Pancreas (tissue), 10 donors: ENCODE measurements at places on chromosomes 3 and 15. TPM values are rescaled to one million over a fixed set of nuclear protein-coding genes. Genes with fewer than 3 reads are reported as not detected.

HGD gene
- 27.7 TPM for total RNA-seq

PYGO1 gene
- 2.3 TPM for total RNA-seq

MCTP2 gene
- 16.3 TPM for total RNA-seq

PHC3 gene
- total RNA-seq, result 28.5 TPM

MLF1 gene
- 3.8 TPM for total RNA-seq

DNA sequence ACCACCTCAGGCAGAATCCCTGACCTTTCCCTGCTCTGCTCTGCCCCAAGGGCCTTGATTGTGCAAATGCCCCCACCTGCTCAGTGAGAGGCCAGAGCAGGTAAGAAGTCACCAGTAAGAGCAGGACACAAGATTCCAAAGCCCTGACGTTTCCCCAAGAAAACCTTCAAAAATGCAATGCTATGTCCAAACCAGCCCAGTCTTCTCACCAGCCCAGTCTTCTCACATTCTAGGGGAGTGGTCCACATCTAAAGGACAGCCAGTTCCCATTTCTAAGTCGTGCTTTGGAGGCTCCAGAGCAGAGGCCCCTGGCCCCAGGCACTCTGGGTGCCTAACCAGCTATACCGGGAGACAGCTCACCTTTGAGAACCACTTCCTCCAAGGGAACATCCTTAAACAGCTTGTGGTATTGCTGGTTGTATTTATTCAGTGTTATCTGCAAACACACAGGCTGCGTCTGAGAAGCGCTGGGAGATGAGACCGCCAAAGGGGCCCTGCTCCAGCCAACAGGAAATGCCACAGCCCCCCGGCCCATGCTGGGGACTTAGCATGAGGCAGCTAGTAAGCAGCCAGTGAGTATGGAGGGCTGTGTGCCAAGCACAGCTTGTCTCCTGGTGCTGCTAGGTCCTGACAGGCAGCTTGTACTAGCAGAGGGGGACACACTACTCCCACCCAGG lies 29.3 kb downstream of the GRAMD2A start:
- H3K27ac ChIP-seq, result no peak overlapping the region
- no peaks in the 10 kb centered on the region for H3K4me1 ChIP-seq
- H3K27me3 ChIP-seq, result no peaks in the 10 kb centered on the region
- no peak for DNase-seq
- H3K4me3 ChIP-seq, result no peak overlapping the region

GRCh38 chr15:77311020-77311419 lies 108.9 kb downstream of the PEAK1 start:
- H3K4me3 ChIP-seq, result no peak overlapping the region
- H3K27ac ChIP-seq, result no peak overlapping the region
- H3K27me3 ChIP-seq, result no peaks in the 10 kb centered on the region
- no peak for DNase-seq
- H3K4me1 ChIP-seq, result no peaks in the 10 kb centered on the region

DNA sequence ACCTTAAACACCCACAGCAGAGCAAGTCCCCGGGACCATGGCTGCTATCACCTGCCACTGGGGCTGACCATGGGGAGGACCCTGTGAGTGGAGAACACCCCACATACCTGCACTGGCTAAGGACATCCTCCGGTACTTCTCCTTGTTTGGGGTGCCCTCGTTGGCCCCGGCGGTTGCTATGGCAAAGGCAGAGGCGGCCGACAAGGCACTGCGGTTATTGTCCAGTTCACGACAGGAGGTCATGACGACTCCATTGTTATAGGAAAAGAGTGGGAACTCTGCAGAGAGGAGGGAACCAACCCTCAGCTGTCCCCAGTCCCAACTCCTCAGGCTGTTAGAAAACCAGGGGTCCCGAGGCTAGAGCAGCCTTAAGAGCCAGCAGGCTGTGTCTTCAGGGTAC lies 54.8 kb upstream of the CTSH start:
- H3K4me1 ChIP-seq, result no peaks in the 10 kb centered on the region
- no peaks in the 10 kb centered on the region for H3K36me3 ChIP-seq
- no peaks in the 10 kb centered on the region for H3K27me3 ChIP-seq
- no peak for DNase-seq

- no peaks in the 10 kb centered on the region for H3K27me3 ChIP-seq
- H3K27ac ChIP-seq, result no peak overlapping the region
- H3K4me1 ChIP-seq, result no peaks in the 10 kb centered on the region
- H3K4me3 ChIP-seq, result no peak overlapping the region
- DNase-seq, result peak; percentile 46
- H3K36me3 ChIP-seq, result no peaks in the 10 kb centered on the region
These were observed 6.3 kb upstream of the CDC25A start for GRCh38 chr3:48194446-48195071.

- DNase-seq, result no peak
- H3K4me1 ChIP-seq, result peaks cover 5% of the 10 kb centered on the region
- no peak overlapping the region for H3K4me3 ChIP-seq
- H3K27ac ChIP-seq, result no peak overlapping the region
These were observed 57.0 kb upstream of the NR2E3 start for GRCh38 chr15:71753346-71753745.

DNA sequence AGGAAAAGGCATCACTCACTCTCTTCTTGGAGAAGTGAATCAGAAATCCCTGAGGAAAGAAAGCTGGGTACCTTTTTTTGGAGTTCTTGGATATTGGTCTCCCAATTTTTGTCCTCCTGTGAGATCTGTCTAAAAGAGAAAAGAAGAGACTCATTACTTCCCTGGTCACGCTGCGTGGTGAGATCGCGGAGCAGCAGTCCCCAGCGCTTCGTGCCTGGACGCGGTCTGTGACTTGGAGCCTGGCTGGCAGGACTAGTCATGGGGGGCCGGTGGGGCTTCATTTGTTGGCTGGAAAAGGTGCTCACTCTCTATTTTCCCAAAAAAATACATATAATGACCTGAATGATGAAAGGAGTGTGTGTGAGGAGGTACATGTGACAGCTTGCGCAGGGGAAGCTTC lies 144.0 kb downstream of the OCA2 start:
- H3K4me3 ChIP-seq, result no peak overlapping the region
- H3K27ac ChIP-seq, result no peak overlapping the region
- no peaks in the 10 kb centered on the region for H3K27me3 ChIP-seq
- no peaks in the 10 kb centered on the region for H3K36me3 ChIP-seq
- DNase-seq, result no peak

GRCh38 chr15:37773111-37773860 lies 161.2 kb upstream of the TMCO5A start:
- no peak overlapping the region for H3K27ac ChIP-seq
- H3K27me3 ChIP-seq, result no peaks in the 10 kb centered on the region
- H3K36me3 ChIP-seq, result no peaks in the 10 kb centered on the region
- H3K4me3 ChIP-seq, result no peak overlapping the region
- no peaks in the 10 kb centered on the region for H3K4me1 ChIP-seq
- no peak for DNase-seq

DNA sequence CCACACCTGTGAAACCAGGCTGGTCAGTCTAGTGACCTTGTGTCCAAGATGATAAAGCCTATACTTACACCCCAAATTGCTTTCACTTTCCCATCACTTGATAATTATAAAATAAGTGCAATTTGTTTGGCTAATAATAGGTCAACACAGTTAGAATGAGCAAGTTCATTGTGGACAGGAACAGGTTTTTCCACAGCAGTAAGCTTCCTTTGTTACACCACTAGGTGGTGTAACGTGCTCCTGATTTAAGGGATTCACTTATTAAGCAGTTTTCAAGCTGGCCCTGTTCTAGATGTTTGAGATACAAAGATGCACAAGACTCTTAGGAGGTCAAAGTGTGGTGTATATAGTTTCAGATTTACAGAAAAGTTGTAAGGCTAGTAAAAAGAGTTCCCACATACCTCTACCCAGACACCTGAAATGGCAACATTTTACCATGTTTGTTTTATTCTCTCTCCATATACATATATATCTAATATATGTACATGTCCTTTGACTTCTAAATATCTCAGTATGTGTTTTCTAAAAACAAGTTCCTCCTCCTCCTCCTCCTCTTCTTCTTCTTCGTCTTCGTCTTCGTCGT lies 6.8 kb upstream of the MFSD1 start:
- H3K36me3 ChIP-seq, result no peaks in the 10 kb centered on the region
- H3K27ac ChIP-seq, result no peak overlapping the region
- H3K4me3 ChIP-seq, result no peak overlapping the region
- H3K4me1 ChIP-seq, result no peaks in the 10 kb centered on the region
- no peaks in the 10 kb centered on the region for H3K27me3 ChIP-seq
- no peak for DNase-seq

GRCh38 chr3:100776746-100777145 lies 67.5 kb downstream of the TFG start:
- H3K27me3 ChIP-seq, result no peaks in the 10 kb centered on the region
- H3K4me1 ChIP-seq, result no peaks in the 10 kb centered on the region
- H3K36me3 ChIP-seq, result no peaks in the 10 kb centered on the region
- H3K27ac ChIP-seq, result no peak overlapping the region
- no peak overlapping the region for H3K4me3 ChIP-seq

DNA sequence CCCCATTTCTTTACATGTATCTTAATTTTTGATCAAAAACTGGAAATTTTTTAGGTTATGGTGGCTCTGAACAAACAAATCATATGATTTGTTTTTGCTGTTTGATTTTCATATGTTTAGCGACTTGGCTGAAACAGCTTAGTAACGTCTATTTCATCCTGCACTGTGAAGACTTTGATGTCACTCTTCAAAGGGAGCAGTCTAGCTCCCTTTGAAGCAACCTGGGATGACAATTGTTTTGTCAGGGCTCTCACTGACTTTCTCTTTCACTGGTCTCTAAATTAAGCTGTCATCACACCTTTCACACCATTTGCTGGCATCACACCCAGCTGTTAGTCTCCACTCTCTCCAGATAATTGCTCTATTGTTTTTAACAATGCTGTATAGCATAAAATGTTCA lies 896.9 kb downstream of the IGSF11 start:
- H3K4me1 ChIP-seq, result no peaks in the 10 kb centered on the region
- no peak overlapping the region for H3K4me3 ChIP-seq
- H3K27me3 ChIP-seq, result no peaks in the 10 kb centered on the region
- no peak overlapping the region for H3K27ac ChIP-seq
- no peaks in the 10 kb centered on the region for H3K36me3 ChIP-seq

- no peak for DNase-seq
- no peak overlapping the region for H3K27ac ChIP-seq
- no peaks in the 10 kb centered on the region for H3K36me3 ChIP-seq
- no peaks in the 10 kb centered on the region for H3K27me3 ChIP-seq
- no peaks in the 10 kb centered on the region for H3K4me1 ChIP-seq
These were observed 323.9 kb downstream of the SV2B start for GRCh38 chr15:91424001-91424400.

DNA sequence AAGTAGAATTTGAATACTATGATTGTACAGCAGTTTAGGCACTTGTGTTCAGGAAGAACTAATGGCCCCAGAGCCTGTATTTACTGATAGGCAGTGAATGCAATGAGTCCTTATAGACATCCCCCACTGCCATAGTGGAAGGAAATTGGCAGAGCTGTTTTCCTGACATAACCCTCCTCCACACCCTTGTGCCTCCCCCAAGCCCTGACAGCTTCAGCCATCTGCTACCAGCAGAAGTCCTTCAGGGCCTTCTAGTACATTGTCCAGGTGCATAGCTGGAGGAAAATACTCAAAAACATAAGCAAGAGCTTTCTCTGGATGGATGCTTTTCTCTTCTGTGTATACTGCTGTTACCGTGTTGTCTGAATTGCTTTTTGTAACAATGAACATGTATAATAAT lies 20.6 kb downstream of the ARHGAP31 start:
- H3K36me3 ChIP-seq, result no peaks in the 10 kb centered on the region
- no peak overlapping the region for H3K27ac ChIP-seq
- no peaks in the 10 kb centered on the region for H3K27me3 ChIP-seq
- H3K4me3 ChIP-seq, result no peak overlapping the region

DNA sequence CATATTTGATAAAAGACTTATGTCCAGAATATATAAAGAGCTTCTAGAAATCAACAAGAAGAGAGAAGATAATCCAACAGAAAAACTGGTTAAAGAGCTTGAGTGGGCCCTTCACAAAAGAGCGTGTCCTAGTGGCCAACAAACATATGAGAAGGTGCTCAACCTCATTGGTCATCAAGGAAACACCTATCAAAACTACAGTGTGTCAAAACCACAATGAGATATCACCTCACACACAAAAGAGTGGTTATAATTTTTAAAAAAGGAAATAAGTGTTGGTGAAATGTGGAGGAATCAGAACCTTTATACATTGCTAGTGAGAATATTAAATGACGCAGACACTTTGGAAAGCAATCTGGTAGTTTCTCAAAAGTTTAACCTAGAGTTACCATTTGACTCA lies 68.4 kb upstream of the KLF13 start:
- H3K36me3 ChIP-seq, result no peaks in the 10 kb centered on the region
- no peaks in the 10 kb centered on the region for H3K4me1 ChIP-seq
- DNase-seq, result no peak

DNA sequence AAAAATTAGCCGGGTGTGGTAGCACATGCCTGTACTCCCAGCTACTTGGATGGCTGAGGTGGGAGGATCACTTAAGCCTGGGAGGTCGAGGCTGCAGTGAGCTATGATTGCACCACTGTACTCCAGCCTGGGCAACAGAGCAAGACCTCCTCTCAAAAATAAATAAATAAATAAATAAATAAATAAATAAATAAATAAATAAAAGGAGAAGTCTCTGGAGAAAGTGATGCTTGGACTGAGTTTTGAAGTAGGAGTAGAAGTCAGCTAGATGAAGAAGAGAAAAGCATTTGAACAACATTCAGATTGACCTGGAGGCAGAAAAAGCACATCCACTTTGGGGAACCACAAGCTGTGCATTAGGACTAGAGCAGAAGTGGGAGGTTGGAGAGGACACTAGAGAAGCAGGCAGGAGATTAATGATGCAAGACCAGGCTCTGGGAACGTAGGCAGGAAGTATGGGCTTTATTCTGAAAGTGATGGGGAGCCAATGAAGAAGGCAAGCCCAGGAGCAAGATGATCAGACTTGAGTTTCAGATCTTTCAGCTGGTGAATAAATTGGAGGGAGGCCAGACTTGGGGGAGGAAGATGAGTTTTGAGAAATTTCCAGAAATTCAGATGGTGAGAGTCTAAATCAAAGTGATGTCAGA lies 48.7 kb downstream of the KLHL6 start:
- no peaks in the 10 kb centered on the region for H3K4me1 ChIP-seq
- no peak for DNase-seq
- H3K36me3 ChIP-seq, result no peaks in the 10 kb centered on the region
- H3K4me3 ChIP-seq, result no peak overlapping the region

- H3K36me3 ChIP-seq, result no peaks in the 10 kb centered on the region
- no peak overlapping the region for H3K27ac ChIP-seq
- no peak overlapping the region for H3K4me3 ChIP-seq
- DNase-seq, result no peak
- no peaks in the 10 kb centered on the region for H3K4me1 ChIP-seq
These were observed 309.7 kb downstream of the SLC9A9 start for GRCh38 chr3:143538577-143538981.

GRCh38 chr3:107272471-107272870 lies 104.8 kb upstream of the CCDC54 start:
- DNase-seq, result no peak
- H3K27ac ChIP-seq, result no peak overlapping the region
- no peaks in the 10 kb centered on the region for H3K4me1 ChIP-seq

- no peaks in the 10 kb centered on the region for H3K36me3 ChIP-seq
- H3K27me3 ChIP-seq, result no peaks in the 10 kb centered on the region
- no peak for DNase-seq
- H3K4me3 ChIP-seq, result no peak overlapping the region
- H3K27ac ChIP-seq, result no peak overlapping the region
These were observed 54.5 kb downstream of the ALDH1A2 start for GRCh38 chr15:58010983-58011382.
